GM12891 (cell line): ENCODE measurements at places on chromosomes 3 and 15.

GRCh38 chr3:139218046-139218445, 125.8 kb upstream of the MRPS22 start:
- no peak for DNase-seq

DNA sequence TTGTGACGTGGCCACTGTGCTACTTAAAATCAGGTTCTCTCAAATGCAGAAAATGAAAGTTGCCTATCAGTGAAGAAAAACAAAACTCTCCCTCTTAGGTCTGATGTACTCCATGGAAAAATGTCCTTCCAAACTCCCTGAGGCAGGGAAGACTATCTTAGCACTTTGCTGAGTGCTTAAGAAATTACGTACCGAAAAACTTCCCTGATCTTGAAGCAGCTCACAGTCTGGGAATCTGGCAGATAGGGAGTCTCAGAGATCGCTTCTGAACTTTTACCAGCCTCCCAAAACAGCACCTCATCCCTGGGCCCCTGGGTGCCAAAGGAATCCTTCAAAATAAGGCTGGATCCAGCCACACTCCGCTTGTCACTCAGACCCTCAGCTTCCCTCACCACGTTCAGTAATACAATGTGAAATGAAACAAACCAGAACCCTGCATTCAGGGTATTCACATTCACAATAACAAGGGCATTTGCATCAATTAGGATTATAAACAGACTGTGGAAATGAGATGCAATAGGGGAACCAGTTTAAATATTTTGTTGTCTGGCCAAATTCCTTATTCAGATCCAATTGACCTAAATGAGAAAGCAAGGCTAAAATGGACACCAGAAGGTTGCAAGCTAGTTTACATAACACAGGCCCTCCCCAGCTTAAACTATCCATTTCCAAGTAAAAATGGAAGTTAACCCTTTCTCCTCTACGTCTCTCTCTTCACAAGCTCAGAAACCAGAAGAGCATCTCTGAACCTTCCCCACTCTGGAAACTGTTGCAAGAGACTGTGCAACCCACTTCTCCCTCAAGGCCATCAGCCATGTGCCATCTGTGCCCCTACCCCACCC, 20.9 kb downstream of the OSBPL10 start:
- no peak for DNase-seq

DNA sequence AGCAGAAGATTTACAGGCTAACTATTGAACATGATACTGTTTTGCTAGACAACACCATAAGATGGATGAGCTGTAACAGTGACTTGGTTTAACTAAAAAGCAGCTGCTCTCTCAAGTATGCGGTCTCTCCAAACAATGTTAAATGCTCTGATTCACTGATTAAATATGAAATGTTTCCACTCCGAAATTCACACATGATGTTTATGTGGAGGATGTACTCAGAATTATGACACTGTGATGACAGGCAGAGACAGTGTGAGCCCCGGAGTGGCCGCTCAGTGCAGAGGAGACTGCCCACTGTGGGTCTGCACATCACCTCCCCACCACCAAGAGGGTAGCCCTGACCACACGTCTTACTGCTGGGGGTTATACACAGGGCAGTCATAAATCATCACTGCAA, 83.9 kb upstream of the MEX3B start:
- DNase-seq, result no peak

DNA sequence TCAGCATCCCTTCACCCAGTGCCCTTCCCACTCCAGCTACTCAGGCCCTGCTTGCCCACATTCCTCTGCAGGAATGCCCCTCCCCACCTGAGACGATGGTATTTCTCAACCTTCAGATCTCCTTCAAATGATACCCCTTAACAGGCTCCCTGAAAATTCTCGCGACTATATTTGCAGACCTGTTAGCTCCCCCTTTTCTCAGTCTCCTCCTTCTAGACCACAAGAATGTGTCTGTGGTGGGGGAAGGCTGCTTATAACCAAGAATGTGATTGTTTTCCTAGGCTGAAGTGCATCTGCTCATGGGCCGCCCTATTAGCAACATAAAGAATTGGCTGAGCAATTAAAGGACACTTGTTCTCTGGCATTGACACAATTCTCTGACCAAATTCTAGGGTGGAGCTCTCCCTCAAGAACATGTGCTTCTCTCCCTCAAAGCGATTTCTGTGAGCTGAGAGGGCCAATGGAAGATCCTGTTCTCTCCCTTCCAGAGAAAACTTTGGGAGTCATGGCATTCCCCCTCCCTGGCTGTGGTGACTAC, 19.1 kb upstream of the LIMD1 start:
- DNase-seq, result no peak

GRCh38 chr3:78732893-78733292, 1034.9 kb downstream of the ROBO1 start:
- DNase-seq, result no peak

- no peak for DNase-seq
Observed at GRCh38 chr3:119508172-119508845, 10.0 kb downstream of the TIMMDC1 start.

DNA sequence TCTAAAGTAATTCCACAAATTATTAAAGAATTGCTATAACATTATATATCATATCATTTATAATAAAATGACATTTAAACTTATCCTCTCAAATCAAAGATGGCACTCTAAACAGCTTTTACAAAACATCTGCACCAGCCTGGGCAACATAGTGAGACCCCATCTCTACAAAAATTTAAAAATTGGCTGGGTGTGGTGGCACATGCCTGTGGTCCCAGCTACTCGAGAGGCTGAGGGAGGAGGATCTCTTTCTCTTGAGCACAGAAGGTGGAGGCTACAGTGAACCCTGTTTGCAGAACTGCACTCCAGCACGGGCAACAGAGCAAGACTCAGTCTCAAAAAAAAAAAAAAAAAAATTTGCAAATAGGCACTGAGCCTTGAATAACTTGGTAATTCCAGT, 63.1 kb downstream of the PIK3CB start:
- no peak for DNase-seq

DNA sequence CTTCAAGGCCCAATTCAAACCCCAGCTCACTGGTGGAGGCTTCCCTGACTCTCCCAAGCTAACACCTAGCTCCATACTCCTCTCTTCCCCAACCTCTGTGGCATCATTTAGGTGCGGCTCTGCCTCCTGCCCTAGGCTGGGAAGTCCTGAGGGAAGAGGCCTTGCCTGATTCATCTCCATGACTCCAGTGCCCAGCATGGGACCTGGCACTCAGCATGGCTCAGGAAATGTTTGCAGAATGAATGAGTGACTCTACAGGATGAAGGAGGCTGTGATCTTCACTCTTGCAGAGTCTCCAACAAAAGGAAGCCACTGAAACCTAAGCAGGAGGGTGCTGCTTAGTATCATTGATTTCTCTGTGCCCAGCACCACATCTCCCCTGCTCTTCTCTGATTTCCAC, 34.5 kb upstream of the INSYN1 start:
- no peak for DNase-seq

- no peak for DNase-seq
Observed at GRCh38 chr3:130048726-130049125, 32.9 kb upstream of the ALG1L2 start.

DNA sequence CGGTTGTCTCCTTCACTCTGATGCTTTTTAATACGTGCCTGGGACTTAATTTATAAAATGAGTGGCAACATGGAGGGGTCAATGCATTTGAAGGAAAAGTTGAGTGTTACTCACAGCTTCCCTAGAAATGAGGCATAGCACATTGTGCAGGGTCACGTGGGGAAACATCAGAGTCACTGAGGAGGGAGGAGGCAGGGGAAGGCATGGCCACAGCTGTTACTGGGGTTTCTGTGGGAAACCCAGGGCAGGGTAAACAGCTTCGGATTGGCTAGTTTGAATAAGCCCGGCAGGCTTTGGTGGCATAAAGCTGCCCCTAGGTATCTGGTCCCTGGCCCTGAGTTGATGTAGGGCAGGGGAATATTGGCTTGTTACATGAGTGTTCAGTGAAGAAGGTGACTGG, 98.9 kb upstream of the ST8SIA2 start:
- no peak for DNase-seq

- no peak for DNase-seq
Observed at GRCh38 chr3:72652395-72652794, 195.8 kb downstream of the SHQ1 start.

DNA sequence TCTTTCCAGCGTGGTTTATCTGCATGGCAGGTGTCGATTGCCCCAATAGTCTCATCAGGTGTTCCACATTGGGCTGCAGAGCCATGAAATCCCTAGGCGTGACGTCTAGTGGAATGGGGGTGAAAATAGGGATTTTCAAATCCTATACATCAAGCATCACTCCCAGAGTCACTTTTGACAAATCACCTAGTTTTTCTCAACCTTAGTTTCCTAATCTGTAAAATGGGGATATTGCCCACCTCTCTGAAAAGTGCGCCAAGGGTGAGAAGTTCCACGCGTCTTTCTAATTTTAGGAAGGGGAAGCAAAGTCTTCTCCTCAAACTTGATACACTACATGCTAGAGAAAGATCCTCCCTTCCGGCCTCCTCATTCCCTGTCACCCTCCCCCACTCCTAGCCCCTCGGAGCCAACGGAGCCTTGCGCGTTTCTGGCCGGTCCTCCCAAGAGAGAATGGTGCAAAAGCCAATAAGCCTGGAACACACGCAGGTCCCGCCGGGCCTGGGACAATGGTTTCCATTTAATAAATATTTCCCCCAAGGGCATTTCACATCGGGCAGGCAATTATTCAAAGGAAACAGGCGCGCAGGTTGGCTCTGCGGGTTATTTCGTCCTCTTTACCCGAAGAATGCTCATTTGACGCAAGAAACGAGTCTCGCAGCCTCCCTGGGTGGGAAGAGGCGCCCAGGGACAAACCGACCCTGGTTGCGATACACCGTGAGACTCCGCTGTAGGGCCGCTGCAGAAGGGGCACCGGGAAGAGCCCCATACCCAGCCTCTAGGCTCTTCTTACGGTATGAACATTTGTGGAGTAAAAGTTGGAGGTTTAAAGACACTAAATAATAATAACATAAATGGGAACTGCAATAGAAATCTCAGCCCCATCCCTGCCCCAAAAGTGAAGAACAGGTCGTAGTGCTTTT, 1.2 kb upstream of the SOX14 start:
- DNase-seq, result no peak

DNA sequence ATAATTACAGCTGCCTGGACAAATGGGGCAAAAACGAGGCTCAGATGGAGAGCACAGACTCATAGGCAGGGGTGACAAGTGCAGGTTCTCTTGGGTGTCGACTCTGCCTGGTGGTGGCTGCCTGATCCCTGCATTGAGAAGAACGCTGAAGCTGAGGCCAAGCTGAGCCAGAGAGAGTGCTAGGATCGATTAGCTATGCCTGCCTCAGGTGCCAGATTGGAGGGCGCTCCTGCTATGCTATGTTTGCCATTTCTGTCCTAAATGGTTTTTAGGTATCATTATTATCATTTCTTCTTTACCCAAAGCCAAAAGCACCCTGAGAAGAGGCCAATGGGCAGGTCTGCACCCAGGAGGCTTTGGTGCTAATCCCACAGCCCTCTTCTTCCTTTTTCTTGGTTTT, 53.9 kb upstream of the SLC6A11 start:
- DNase-seq, result no peak

DNA sequence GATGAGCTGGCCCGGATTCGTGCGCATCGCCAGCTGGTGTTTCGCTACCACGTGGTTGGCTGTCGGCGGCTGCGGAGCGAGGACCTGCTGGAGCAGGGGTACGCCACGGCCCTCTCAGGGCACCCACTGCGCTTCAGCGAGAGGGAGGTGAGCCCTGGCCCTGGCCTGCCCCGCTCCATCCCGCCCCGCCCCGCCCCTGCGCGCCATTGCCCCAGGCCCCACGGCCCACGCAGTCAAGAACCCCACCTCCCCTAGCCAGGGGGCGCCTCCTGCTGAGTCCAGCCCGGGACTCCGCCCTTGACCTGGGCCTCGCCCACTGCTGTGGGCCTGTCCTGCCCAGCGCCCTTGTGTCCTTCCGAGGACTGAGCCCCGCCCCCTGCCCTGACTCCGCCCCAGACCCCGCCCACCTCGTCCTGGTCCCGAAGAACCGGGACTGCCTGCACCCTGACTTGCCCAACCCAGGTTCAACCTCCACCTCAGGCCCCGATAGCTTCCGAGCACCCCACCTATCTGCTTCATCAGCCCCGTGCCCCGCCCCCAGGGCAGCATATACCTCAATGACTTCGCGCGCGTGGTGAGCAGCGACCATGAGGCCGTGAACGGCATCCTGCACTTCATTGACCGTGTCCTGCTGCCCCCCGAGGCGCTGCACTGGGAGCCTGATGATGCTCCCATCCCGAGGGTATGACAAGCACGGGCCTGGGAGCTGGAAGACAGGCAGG, 14.8 kb downstream of the NT5DC2 start:
- no peak for DNase-seq

DNA sequence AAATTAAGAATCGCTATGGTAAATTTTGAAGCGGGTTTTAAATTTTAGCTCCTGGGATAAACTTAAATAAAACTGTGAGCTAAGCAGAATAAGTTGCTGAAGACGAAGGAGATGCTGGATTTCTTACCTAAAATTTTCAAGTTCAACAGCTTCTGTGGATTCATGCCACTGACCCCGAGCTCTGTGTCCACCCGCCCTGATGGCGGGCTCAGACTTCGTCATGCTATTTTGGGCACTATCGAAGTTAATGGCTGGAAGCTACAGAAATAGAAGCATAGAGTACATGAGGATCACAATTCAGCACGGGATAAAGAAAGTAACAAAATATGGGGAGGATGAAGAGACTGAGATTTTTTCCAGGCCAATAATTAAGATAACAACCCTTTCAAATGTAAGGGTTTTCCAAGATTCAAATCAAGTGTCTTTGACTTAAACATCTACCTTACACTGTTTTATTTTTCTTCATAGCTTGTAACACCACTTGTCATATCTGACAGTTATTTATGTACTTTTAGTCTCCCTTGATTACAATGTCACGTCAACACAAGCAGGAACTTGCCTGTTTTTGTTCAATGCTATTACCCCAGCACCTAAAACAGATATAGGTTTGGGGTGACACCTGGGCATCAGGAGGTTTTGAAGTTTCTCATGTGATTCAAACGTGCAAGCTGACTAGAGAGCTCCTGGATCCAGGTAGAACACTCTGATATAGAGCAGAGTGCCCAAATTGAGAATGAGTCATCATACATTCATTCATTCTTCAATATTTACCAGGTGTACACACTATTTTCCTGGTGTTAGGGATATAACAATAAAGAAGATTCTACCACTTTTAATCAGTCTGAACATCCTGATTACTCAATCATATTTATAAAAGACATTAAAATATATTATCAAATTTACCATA, 23.0 kb downstream of the NEK10 start:
- no peak for DNase-seq

GRCh38 chr3:39296197-39297077, 16.6 kb upstream of the CX3CR1 start:
- no peak for DNase-seq

GRCh38 chr3:153602801-153603200, 440.8 kb downstream of the RAP2B start:
- no peak for DNase-seq

GRCh38 chr15:85584872-85585271, 204.5 kb downstream of the AKAP13 start:
- no peak for DNase-seq
